ENCODE measurements at places on chromosomes 5 and 9.

DNA sequence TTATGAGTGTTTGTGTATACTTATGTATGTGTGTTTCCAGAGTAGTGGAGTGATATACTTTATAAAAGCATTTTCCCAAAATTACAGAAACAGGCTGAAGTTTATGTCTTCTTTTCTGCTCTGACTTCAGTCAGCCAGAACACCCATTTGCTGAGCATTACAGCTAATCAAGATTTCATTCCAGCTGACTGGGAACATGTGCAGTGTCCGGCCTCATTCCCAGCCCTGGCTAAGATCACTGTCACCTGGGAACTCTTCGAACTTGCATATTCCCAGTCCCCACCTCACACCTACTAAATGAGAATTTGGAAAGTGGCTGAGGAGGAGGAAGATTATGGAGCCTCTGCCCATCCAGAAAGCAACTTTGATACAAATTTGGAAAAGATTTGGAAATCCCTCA, 90.8 kb upstream of the PRRC1 start:
- DNase-seq, result no peak

- DNase-seq, result no peak
These were observed 67.1 kb downstream of the ADAMTS12 start for GRCh38 chr5:33824516-33825195.

DNA sequence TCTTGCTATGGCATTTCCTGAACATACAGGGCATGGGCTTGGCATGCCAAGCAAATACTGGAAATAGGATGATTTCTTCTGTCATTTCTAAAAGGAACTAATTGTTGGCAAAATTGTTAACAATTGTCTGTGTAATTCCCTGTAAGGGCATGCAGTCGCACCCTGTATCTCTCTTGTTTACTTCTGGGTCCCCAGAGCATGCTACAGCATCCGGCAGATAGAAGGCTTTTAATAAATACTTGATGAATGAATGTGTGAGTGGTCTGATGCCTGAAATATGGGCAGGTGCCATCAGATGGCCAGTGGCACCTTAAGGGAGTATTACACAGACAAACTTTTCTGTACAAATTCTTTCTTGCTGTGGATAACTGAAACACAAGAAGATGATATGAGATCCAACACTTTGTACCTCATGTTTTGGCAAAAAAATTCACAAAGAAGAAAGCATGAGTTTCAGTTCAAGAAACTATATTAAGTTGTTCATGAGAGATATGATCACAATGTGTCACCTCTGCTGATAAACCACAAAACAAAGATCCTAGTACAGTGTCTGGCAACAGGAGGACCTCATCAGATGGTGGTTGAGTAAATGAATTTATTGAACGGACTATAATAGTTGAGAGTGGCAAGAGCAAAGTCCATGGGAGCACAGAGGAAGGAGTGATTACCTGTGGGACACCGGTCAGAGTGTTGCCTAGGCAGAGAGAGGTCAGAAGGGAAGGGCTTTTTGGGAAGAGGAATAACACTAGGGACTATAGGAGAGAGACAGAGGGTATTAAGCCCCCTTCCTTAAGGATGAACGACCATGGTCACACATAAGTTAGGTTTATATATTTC, 194.2 kb downstream of the ATP10B start:
- no peak for DNase-seq

DNA sequence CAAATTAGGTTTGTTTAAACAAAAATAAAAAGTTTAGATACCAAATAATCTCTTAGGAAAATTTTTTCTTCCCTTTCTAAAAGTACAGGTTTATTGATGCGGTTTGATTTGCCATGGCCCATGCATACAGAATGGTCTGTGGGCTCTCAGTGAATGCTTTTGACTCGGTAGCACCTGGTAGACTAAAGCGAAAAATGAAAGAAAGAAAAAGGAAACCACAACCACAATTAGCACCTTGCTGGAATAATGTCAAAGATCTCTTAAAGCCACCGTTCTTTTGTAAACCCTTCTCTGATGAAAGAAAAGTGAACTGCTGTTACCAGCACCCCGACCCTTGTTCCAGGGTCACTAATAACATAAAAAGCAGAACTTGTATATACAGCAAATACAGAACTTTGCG, 157.9 kb downstream of the NFIB start:
- DNase-seq, result no peak

DNA sequence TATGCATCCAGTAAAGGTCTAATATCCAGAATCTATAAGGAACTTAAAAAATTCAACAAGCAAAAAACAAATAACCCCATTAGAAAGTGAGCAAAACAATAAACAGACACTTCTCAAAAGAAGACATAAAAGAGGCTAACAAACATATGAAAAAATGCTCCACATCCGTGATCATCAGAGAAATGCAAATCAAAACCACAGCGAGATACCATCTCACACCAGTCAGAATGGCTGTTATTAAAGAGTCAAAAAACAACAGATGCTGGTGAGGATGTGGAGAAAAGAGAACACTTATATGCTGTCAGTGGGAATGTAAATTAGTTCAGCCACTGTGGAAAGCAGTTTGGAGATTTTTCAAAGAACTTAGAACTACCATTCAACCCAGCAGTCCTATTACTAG, 86.1 kb downstream of the WWC1 start:
- no peak for DNase-seq

GRCh38 chr5:58499941-58500340, 8.7 kb downstream of the GAPT start:
- DNase-seq, result no peak

GRCh38 chr9:1490341-1491232, 440.4 kb downstream of the DMRT2 start:
- DNase-seq, result no peak

DNA sequence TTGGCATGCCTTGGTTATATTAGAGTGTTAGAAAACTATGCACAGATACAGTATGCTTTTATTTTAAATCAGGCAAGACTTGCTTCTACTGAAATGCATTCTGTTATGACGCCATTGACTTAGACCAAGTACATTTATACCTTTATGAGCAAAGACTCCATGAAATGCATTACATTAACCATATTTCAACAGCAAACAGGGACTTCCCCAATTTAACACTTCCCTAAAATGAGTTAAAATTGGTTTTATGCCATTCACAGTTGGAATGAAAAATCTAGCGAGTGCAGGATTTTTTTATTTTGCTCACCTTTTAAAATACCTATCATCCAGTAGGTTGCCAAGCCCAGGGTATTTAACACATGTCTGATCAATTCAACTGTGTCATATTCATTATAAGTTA, 272.1 kb upstream of the IZUMO3 start:
- no peak for DNase-seq

GRCh38 chr9:117796681-117797080, 92.5 kb downstream of the TLR4 start:
- DNase-seq, result no peak

GRCh38 chr9:136149853-136150252, 31.2 kb upstream of the TMEM250 start:
- no peak for DNase-seq

- no peak for DNase-seq
These were observed 17.8 kb upstream of the SLCO4C1 start for GRCh38 chr5:102313912-102314311.

GRCh38 chr5:132462333-132462732, 28.2 kb downstream of the IRF1 start:
- no peak for DNase-seq

GRCh38 chr5:40560474-40561110, 119.1 kb upstream of the PTGER4 start:
- DNase-seq, result no peak

DNA sequence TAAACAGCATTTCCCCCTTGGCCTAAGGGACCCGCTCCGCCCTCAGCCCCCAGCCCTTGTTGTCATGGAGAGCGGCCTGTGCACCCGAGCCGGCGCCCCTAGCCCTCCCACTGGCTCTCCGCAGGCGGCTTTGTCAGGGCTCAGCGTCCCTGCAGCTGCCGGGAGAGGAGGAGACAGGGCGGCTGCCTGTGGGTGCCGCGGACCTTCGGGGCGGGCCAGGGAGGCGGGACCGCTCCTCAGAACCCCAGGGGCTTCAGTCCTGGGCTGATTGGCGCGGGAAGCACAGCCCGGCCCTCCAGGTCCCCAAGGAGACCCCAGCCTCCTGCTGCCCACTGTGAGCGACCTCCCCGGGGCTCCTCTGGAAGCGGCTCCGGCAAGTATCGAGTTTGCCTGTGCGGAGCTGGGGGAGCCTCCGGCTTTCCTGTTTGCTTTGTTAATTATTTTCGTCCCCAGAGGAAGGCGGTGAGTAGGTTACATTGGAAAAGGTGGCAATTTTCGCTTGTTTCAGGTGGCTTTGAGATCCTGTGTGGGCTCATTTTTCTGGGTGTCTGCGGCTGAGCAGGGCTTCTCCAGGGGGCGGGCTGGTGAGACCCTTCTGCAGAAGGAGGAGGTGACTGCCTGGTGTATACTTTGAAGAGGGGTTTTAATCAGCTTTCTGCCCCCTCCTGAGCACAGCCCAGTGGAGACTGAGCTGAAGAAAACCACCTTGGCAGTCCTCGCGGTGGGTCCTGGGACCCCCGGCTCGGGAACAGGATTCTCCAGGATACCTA, at the start of gene FGD3:
FGD3 (plus strand) TSS at position 256 of the 770 bp plus-strand sequence. CDS start 28,734 bp downstream, outside the sequence.
- DNase-seq, result no peak

DNA sequence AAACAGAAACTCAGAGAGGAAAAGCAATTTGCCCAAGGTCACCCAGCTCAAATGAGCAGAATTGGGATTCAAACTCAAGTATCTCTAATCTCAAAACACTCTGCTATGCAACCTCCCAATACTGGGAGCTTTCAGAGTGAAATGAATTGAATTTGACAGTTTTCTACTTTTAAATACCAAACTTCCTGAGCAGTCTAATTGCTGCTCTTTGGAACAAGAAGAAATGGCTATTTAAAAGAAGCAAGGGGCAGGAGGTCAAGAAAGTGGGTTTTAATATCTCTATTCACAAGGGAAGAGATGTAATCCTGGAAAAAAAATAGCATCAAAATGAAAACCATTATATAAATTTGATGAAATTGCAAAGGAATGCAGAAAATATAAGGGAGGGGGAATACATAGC, 142.6 kb downstream of the INSYN2B start:
- DNase-seq, result no peak

- DNase-seq, result no peak
These were observed 34.8 kb downstream of the SECISBP2 start for GRCh38 chr9:89352874-89353649.

DNA sequence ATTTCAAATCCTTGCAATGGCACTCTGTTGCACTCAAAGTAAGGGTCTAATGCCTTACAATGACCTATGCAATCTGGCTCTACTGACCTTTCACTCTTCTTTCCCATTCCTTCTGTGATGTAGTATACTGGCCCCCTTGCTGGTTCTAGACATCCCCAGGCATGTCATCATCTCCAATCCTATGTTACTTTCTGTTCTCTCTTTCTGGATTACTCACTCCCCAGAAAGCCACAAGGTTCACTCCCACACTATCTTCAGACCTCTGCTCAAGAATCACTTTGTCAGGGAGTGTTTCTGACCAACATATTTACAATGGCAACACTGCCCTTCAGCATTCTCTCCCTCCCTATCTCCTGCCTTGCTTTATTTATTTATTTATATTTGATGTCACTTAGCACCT, 802.2 kb upstream of the WWC1 start:
- no peak for DNase-seq

DNA sequence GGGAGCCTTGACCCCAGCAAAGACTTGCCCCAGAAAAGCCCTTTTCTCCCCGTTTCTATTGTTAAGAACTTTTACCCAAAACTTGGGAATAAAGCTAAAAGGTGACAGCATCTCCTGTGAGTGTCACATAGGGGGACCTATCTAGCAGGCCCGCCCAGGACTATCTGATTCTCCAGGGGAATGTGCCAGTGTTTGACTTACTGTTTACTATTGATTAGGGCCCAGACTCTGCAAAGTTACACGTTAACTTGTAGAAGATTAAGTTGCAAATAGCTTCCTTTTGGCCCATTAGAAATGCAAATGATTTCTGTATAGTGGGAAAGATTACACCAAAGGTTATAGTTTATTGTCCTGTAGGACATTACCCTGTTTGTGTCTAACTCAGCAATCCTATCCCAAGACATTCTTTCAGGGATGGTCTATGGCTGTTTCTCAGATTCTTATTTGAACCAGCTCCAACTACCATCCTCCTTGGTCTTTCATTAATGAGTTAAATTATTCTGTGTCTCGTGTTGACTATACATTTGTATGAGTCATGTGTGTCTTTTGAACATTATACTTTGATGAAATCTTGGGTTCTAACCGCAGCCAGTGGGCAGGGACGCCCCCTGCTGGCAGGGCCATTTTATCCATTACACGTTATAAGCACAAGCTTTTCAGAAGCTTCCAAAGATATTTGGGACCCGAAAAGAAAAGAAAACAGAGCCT, 60.7 kb downstream of the HRH2 start:
- DNase-seq, result peak; percentile 67

GRCh38 chr9:124770359-124771020, 621 bp downstream of the NR6A1 start:
- DNase-seq, result no peak

DNA sequence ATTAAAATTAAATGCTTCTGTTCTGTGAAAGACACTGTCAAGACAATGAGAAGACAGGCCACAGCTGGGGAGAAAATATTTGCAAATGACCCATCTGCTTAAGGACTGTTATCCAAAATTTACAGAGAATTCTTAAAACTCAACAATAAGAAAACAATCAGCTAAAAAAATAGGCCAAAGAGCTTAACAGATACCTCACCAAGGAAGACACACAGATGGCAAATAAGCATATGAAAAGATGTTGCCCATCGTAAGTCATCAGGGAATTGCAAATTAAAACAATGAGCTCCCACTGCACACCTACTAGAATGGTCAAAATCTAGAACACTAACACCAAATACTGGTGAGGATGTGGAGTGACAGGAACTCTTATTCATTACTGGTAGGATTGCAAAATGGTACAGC, 10.3 kb downstream of the WNK2 start:
- DNase-seq, result no peak

DNA sequence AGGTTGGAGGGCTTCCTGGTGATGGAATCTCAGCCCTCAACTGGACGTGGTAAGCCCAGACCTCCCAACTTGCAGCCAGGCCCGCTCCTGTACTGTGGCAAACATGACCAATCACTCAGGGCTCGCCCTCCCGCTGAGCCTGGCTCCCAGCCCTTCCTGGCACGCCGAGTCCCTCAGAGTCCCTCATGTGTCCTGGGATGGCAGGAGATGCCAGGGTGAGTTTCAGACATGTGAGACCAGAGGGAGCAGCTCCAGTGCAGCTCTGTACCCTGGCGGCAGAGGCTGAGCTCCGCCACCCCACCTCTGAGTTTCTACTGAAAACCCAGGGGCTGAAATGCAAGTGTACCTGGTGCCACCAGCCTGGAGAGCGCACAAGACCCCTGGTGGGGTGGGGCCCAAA, 42.0 kb upstream of the RXRA start:
- no peak for DNase-seq

DNA sequence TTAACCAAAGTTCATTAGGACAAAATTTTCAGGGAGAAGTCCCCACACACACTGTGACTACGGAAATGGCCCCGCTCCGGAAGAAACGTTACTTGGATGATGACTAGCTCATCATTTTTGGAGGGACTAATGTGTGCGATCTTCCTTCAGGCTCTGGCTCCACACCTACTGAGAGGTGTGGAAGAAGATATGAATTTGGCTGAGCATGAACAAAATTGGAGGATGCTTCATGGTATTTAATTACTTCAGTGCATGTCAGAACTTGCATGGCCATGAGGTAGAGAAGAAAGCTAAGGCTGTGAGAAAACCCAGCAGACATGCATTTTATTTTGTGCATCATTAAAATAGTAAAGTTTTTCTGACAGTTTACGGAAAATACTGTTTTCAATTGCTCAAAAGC, 202.1 kb upstream of the TLE4 start:
- no peak for DNase-seq

GRCh38 chr5:113809626-113810025, 296.1 kb downstream of the YTHDC2 start:
- no peak for DNase-seq
